Fibroblast of skin of left biceps (primary cell): ENCODE measurements at places on chromosomes 1 and 21.

DNA sequence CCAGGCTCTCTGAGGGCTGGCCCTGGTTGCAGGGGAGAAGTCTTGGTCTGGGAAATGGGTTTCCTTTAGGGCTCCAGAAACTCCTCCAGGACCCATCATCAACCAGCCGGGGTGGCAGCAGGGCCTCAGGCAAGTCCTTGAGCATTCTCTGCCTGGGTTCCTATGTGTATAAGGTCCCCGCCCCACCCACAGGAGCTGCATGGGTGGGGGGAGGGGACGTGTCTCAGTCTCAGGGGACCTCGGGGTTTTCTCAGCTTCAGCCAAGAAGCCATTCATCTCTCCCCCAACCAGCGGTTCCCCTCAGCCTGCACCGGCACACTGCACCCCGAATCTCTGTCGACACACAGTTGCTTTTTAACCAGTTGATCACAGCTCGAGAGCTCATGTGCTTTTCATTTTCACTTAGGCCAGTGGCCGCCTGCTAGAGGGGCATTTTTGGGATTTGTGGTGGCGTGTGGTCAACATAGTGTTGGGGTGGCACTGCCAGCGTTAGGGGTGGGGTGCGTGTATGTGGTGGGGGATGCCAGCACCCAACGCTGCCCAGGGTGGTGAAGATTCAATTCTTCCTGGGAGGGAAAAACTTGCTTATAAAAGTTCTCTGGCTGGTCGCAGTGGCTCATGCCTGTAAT, 6.5 kb downstream of the RUNX3 start:
- DNase-seq = no peak

DNA sequence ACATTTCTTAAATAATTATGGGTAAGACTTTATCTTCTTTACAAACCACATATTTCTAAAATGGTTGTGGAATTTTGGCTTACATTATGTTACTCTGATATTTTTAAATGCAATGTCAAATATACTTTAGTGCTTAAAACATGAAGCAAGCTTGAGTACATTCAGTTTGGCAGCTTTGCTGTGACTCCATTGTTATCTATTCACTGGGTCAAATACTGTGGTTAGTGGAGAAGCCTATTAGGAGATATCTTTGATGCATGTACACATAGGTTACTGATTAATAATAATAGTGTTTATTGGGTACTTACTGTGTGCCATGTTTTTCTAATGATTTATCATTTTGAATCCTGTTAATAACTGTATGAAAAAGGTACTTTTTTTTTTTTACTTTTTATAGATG, 520.4 kb upstream of the B3GALT2 start:
- DNase-seq = no peak

DNA sequence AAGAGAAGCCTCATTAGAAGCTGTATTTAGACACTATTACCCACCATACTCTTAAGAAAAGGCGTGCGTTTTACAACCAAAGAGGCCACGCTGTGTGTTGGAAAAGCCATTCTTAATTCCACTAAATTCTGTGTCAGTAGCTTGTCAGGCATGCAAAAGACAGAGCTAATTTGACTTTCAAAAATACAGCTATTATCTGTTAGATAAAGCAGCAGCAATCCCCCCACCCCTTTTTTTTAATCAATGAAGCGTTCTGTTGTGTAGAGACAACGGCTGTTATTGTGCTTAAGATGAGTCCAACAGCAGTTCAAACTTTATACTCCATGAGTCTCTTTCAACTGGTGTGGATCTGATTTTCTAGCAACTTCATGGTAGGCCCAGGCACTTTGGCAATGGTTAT, 43.5 kb downstream of the PLA2G4A start:
- no peak for DNase-seq

DNA sequence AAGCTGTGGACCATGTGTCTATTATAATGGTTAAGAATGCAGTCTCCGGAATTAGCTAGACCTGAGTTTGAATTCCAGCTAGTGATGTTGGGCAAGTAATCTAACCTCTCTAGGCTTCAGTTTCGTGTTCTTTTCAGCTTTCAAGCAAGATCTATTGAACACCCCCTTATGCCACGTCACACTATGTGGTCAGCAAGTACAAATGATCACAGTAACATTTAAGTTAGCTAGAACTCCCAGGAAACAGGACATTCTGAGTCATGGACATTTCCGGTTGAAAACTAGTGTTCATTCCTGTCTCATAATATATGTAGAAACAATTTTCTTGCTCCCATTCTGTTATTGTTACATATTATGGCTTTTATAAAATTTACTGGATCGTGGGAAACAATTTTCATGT, 34.0 kb upstream of the NHLH2 start:
- no peak for DNase-seq

DNA sequence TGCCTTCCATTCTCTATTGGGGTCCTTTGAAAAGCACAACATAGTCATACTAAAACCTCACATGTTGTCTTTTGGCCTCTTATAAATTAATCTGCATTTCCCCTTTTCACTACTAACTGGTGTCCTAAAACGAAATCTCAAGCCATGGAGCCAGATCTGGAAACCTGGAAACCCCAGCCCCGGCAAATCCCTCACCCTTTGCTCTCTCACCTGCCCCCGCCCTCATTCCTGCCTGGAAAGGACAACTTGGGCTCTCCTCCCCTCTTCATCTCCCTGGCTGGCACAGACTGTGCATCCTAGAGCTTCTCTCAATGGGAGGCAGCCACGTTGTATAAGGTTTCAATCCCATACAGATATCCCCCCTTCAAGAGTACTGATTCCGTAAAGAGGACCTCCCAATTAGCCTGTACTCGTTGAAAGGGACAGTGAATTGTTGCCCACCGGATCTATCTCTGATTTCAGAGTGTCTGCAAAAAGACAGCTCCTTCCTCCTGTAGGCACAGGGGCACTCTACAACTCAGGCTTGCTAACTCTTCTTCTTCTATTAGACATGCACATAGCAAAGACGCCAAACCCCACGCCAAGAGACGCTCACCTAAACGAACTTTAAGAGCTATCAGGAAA, 1.4 kb downstream of the DUSP10 start:
- no peak for DNase-seq

DNA sequence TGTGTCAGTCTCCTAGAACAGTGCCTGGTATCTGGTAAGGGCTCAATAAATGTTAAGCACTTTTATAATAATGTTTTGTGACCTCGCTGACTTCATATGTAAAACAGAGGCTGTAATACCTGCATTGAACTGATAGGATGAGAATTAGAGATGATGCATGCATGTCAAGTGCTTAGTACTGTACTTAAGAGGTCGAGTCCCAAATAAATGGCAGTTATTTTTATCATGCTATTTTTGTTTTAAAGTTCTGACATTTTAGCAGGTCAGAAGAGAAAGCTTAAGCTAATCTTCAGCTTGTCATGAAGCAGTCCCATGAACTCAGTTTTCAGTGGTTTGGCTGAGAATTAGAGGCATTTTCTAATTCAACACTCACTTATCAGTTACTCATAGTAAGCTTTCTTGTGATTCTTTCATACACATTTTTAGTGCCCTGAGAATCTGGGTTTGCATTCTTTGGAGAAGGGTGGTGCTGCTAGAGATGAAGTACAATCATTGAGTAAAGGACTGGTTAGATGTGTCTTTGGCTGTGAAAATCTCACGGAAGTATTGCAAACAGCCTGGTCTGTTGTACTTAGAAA, 75.7 kb upstream of the RAVER2 start:
- DNase-seq = no peak
